Thoracic aorta (tissue), 2 donors: ENCODE measurements at places on chromosomes 6 and 20. TPM values are rescaled to one million over a fixed set of nuclear protein-coding genes. Genes with fewer than 3 reads are reported as not detected.

DNA sequence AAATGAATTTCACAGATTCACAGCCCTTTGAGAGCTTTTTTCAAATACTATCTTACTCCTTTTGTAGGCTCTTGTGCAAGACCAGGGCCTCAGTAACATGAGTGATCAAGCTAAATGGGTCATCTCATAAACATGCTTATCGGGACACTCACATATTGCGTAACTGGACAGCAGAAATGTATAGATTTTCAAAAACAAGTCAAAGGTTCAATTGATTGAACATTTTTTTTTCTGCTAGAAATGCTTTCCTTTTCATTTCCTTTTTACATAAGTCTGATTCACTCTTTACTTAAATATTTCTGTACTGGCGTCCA is 8.7 kb upstream of the SALL4 start:
- no peak for DNase-seq

GRCh38 chr6:20893412-20893811 is 359.2 kb downstream of the CDKAL1 start:
- no peak for DNase-seq

GRCh38 chr6:9789201-9789600 is 625.7 kb downstream of the TFAP2A start:
- no peak for DNase-seq

The ORC3 gene
- total RNA-seq, result 7.3 TPM

- no peak for DNase-seq
Observed at GRCh38 chr6:42221546-42221945, 3.9 kb upstream of the MRPS10 start.

DNA sequence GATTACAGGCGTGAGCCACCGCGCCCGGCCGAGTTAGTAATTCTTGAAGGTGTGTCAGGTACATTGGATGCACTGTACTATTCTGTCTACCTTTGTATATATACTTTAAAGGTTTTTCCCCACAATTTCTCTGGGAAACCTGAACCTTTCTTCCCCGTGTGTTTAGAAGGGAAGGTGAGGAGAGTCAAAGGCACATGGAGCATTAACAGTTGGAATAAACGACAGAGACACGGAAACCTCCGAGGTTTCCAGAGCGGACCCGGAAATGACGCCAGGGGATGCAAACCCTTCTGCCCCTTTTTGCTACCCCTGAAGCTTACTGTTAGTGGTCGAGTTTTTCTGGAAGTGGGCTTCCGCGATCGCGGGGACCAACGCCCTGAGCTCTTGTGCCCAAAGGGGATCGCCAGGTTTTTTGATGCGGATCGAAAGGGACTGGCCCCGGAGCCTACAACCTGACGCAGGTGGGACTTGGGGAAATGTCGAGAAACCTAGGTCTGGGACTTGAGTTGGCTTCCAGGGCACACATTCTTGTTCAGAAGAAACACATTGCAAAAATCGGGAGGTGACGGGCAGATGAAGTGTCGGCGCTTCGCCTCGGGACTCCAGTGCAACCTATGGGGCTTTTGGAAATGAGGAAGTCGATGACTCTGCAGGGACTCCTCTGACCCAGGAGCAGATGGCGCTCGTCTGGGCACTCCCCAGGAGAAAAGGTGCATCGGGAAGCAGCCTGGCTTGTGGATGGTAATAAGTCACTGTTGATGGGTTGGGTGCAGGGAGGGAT is 218.2 kb downstream of the OR2B2 start:
- DNase-seq, result no peak

- no peak for DNase-seq
Observed at GRCh38 chr6:142984386-142984785, 39.4 kb upstream of the HIVEP2 start.

GRCh38 chr6:167794161-167795157 is 32.3 kb upstream of the AFDN start:
- no peak for DNase-seq

GRCh38 chr6:16377470-16377869 is 139.1 kb downstream of the GMPR start:
- DNase-seq, result no peak

- no peak for DNase-seq
Observed at GRCh38 chr6:169086020-169086419, 167.6 kb downstream of the THBS2 start.

The C20orf202 gene
- total RNA-seq, result 1.7 TPM

DNA sequence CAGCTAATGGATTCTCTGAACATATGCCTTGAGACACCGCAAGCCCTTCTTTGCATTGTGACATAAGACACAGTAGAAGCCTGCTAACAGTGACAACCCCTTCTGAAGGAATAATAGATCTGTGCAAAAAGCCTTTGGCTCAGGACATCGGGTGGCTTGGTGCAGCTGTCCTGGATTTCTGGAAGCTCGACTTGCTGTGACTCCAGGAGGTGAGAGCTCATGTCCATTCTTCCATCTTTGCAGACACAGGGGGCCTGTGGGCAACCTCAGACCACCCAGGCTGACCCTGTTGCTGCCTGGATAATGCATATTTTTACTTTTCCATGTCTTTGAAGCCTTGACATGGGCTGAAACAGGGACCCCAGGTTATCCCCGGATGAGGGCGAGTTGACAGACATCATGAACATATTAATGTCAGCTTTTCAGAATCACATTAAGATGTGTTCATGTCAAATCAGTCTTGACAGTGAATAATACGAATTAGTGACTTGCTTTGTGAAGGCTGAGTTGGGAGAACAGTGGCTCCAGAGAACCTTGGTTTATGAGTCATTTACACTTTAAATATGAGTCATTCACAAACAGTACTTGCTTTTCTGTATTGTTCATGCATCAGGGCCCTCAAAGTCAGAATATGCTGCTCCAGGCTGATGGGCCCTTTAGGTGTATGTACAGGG is 66.8 kb upstream of the IYD start:
- no peak for DNase-seq

The BTBD3 gene
- total RNA-seq, result 12.3 TPM

GRCh38 chr6:50862176-50862575 is 43.5 kb downstream of the TFAP2B start:
- no peak for DNase-seq

DNA sequence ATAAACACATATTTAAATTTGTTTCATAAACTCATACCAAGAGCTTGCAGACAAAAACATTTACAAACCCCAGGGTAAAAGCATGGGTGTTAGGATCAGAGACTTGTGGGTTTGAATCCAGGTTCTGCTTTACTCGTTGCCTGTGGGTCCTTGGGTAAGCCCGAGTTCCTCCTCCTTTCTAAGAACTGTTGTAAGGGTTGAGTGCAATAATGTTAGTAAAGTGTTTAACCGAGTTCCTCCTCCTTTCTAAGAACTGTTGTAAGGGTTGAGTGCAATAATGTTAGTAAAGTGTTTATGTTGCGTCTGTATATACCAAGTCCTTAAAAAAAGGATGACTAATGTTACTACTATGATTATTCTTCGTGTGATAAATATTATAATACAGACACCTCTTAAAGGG is 18.7 kb downstream of the CCDC170 start:
- DNase-seq, result no peak

- DNase-seq, result no peak
Observed at GRCh38 chr20:17971300-17972013, 2.6 kb downstream of the MGME1 start.

The NKAIN4 gene
- total RNA-seq, result not detected

GRCh38 chr20:56422824-56423189 is 10.7 kb downstream of the CASS4 start:
- no peak for DNase-seq

GRCh38 chr6:83127976-83128375 is 60.5 kb downstream of the DOP1A start:
- DNase-seq, result no peak

DNA sequence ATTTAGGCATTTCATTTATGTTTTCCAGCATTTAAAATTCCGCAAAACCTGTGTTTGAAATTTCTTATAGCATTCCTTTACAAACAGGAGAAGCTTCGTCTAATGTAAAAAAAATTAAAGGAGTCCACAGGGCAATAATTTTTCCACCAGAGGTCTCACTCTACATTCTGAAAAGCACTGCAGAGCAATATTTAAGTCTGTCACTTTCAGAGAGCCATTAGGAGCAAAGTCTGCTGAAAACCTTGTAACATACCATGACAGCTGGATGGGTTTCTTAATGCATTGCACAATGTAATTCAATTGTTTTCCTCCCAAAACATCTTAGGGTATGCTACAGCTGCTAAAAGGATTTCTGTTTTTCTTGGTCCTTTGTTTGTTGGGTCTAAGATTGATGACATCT is 18.0 kb downstream of the BAG2 start:
- no peak for DNase-seq

DNA sequence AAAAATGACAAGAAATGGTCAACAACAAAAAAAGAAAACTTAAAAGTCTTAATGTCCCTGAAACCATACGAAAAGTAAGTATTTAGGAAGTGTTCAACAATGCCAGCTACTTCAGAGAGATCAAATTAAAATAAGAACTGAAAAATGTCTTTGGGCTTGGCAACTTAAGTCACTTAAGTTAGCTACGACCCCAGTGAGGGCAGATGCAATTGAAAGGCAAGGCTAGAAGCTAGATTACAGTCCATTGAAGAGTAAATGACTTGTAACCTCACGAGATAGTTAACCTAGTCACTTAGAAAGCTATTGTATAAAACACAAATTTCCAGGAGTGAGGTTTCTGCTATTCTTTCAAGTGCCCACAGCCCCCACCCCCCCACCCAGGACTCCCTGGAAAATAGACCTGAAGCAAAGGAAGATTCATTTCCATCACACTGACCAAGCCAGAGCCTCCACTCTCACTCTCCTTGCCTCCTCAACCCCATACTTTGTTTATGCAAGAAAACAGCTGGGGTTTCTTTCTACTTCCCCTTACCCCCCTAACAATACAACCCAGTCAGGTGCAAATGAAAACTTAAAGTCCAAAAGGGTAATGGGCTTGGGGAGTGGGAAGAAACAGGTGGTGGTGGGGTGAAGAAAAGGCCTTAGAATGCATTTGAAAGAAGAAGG is 14.6 kb downstream of the RTN4IP1 start:
- DNase-seq, result no peak

The CTSA gene
- total RNA-seq, result 73.7 TPM

DNA sequence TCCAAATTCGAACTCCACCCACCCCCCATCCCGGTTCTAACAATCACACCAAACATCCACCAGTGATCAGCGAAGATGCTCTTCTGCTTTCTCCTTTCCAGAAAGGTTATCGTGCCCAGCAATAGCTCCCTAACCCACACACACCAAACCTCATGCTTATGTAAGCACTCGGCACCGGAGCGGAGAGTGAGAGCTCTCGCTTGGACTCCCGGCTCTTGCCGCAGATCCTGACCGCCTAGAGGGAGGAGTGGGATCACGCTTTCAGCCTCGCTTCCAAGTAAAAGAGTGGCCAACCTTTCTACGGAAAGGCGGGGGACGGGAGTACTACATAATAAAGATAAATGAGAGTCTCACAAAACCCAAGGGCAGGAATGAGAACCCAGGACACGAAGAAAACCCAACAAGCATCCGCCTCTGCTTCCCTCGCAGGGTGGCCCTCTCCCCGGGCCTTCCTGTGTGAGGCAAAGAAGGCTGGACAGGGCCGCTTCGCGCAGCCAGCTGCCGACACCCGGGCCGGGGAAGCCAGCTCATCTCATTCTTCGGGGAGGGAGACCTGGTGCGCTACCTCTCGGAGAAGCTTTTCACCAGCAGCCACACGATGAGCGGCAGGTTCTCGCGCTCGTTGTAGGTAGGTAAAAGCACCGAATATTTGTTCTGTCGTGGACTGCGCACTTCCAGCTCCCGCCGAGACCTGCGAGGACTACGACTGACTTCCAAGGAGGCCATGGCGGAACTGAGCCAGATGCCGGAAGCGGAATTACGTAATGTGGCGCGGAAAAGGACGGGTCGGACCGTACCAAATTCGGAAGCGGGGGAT is at the start of gene DPM1:
Gene DPM1 (minus strand): TSS at position 735 of the 817 bp plus-strand sequence. CDS start 9 bp downstream, at position 726.
- DNase-seq, result peak; percentile 50

- DNase-seq, result no peak
Observed at GRCh38 chr6:101402622-101403031, 9.1 kb downstream of the GRIK2 start.

- no peak for DNase-seq
Observed at GRCh38 chr6:27806981-27807440, 105.2 kb downstream of the OR2B2 start.

The CFAP206 gene
- 2.8 TPM for total RNA-seq

GRCh38 chr20:48766961-48767960 is 60.5 kb downstream of the PREX1 start:
- no peak for DNase-seq

The SLC12A5 gene
- not detected for total RNA-seq

The SIRPA gene
- total RNA-seq, result 29.5 TPM

DNA sequence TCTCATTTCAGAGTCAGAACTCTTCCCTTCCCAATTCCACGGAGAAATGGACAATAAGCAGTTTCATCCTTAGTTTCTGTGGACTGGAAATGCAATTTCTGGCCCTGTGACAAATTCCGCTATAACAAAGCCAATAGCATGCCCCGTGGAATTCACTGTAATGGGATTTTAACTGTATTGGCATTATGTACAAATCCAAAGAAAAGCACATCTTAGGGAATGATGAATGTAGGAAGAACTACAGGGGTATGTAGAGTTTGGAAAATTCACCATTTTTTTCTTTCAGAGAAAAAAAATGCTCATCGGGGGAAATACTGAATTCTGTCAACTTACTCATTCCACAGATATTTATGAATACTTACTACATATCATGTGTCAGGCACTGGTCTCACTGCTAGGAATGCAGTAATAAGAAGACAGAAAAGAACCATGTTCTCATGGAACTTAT is 43.5 kb downstream of the KIF6 start:
- DNase-seq, result no peak

The PBOV1 gene
- not detected for total RNA-seq

GRCh38 chr6:155077784-155078183 is 82.7 kb downstream of the TIAM2 start:
- no peak for DNase-seq

DNA sequence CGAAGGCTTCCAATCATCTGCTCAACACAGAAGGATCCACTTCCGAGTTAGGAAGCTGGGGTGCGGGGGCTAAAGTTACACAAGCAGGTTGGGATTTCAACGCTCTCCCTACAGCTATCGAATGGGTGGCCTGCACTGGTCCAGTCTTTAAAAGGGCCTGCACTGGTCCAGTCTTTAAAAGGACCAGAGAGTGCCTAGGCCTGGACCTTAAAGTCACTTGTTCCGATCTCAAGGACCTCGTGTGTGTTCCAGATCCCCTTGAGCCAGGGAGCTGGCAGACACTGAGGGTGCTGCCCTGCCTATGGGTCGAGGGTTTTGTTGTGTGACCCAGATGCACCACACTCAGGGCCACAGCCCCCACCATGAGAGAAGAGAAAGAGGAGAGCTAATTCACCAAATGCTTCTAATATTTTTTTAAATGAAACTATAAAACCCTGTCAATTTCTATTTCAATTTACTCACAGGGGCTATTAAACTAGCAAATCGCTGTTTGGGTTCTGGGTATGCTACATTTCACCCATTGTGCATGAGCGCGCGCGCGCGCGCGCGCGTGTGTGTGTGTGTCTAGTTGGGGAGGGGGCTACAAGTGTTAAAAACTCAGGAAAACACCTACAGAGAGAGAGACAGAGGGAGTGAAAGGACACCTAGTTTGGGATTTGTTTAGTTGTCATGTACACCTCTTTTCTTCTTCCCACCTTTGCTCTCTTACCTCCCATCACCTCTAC is 7.5 kb downstream of the TFAP2B start:
- DNase-seq, result no peak
